ENCODE measurements at places on chromosomes 16 and 17. TPM values are rescaled to one million over a fixed set of nuclear protein-coding genes. Genes with fewer than 3 reads are reported as not detected.

DNA sequence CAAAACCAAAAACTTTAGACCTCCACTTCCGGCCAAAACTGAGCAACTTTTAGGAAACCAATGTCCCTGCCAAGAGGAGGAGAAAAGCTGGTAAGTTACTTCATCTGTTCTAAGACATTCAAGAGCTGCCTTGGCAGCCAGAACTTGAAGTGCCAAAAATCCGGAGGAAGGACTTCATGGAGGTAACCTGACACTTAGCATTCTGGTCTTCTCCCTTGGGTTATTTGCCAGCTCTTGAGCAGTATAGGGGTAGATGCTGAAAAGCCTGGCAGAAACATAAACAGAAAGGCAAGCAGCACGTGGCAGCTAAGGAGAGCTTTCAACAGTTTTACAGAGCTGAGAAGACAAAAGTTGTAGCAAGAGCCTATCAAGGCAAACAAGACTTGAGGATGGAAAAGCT lies 53.2 kb downstream of the CDYL2 start:
- DNase-seq: no peak

- DNase-seq: no peak
These were observed 8.2 kb downstream of the PGAP3 start for GRCh38 chr17:39679521-39680192.

The GABARAP gene
- total RNA-seq: 172 TPM

DNA sequence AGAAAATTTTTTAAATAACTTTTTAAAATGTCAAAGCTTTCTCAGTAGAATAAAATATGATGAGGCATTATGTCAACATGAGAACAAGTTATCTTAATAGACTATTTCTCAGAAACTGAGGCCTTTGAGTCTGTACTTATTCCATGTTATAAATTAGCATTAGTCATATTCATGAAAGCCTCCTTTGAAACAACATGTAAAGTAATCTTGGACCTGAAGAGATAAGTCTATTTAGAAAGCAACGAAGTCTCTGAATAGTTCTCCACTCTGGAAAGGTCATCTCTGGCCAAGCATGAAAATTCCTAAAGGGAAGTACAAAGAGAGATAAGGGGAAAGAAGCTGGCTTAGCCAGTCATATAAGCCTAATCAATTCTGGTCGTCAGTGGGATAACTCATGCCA lies 150.8 kb downstream of the CYB561 start:
- DNase-seq: no peak

The CD300E gene
- 0.15 TPM for total RNA-seq

DNA sequence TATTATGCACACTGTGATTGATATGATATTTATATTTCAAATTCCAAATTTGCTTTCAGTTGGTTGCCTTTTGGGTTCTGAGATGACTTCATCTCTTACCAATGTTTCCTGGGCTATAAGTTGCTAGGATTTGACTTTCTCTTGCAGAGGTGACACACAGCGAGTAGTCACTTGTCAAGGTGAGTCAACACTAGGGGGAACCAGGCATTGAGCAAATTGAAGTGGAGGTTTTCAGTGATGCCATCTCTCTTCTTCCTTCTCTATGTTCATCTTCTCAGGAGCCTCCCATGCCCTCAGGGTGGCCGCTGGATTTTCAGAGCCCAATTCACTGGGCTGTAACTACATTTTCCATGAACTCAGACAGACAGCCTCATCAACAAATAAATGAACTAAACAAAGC lies 6.0 kb upstream of the CPD start:
- DNase-seq: no peak

DNA sequence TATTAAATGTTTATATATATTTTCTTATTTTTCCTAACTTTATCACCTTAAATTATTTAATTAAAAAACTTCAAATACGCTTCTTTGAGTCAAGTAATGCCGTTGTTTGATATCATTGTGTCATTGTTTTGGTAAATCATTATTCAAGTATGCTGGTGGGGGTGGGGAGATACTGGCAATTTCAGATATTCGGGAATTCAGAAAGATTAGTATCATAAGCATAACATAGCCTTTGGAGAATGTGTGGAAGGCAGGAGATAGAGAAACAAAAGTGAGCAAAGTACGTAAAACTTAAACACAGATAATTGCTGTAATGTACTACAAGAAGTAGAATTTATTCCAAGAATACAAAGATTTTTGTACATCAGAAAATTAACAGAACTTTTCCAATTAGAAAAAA lies 49.8 kb downstream of the TANC2 start:
- no peak for DNase-seq

DNA sequence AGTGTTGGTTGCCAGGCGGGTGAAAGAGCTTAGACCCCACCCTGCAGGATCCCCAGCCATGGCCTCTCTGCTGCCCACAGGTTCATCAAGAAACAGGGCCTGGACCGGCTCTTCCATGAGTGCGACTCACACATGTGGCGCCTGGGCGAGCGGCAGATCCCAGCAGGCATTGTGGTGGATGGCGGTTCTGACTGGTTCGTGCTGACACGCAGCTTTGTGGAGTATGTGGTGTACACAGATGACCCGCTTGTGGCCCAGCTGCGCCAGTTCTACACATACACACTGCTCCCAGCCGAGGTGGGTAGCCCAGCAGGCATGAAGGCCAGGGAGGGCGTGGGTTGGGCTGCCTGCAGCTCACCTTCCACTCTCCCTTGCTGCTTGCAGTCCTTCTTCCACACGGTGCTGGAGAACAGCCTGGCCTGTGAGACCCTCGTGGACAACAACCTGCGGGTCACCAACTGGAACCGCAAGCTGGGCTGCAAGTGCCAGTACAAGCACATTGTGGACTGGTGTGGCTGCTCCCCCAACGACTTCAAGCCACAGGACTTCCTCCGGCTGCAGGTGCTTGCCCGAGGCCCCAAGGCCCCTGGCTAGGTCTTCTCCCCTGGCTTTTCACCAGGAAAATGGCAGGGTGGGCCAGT lies 9.9 kb downstream of the XYLT2 start:
- no peak for DNase-seq

DNA sequence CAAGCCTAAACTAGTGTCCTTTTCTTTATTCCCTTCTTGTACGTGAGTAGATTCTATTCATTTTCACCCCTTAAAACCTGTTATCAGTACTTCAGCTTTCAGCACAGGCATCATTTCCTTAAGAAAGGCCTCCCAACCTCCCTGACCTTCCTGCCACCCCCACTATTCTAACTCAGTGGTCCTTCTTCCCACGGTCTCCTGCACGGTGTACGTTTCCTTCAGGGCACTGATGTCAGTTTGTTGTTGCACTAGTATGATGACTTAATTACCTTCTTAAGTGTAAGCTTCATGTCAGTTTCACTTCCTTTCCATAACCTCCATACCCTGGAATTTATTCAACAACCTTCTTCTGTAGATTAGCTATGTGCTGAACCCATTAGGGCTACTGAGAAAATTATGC lies 484.2 kb downstream of the HS3ST4 start:
- no peak for DNase-seq

The SP6 gene
- total RNA-seq: 2.3 TPM

The TMEM235 gene
- total RNA-seq: not detected

DNA sequence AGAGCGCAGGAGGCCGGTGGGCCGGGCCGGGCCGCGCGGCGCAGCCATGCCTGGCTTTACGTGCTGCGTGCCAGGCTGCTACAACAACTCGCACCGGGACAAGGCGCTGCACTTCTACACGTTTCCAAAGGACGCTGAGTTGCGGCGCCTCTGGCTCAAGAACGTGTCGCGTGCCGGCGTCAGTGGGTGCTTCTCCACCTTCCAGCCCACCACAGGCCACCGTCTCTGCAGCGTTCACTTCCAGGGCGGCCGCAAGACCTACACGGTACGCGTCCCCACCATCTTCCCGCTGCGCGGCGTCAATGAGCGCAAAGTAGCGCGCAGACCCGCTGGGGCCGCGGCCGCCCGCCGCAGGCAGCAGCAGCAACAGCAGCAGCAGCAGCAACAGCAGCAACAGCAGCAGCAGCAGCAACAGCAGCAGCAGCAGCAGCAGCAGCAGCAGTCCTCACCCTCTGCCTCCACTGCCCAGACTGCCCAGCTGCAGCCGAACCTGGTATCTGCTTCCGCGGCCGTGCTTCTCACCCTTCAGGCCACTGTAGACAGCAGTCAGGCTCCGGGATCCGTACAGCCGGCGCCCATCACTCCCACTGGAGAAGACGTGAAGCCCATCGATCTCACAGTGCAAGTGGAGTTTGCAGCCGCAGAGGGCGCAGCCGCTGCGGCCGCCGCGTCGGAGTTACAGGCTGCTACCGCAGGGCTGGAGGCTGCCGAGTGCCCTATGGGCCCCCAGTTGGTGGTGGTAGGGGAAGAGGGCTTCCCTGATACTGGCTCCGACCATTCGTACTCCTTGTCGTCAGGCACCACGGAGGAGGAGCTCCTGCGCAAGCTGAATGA lies 606 bp downstream of the THAP11 start:
- DNase-seq: no peak

- no peak for DNase-seq
These were observed 22.0 kb downstream of the CAMKK1 start for GRCh38 chr17:3870871-3871306.

GRCh38 chr16:15592324-15592723 lies 50.6 kb downstream of the MARF1 start:
- DNase-seq: no peak

All from esophagus squamous epithelium (tissue), 5 donors.